ENCODE measurements at places on chromosomes 5 and 9.
A peak's percentile ranks its signal among the peaks of the same experiment; 100 is the strongest.

DNA sequence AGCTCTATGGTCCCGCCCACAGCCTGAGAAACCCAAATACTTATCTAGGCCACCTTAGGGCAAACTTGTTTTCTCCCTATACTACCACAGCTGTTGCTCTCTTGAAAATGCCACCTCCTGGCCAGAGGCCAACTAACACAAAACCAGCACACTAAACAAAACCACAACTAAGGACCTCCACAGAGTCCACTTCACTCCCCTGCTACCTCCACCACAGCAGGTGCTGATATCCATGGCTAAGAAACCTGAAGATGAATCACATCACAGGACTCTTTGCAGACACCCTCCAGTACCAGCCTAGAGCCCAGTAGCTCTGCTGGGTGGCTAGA lies 108.4 kb downstream of the ALDH1A1 start:
- no peak for DNase-seq

- peak; percentile 15 for DNase-seq
Observed at GRCh38 chr5:142770650-142771609, 753 bp downstream of the ARHGAP26 start.

DNA sequence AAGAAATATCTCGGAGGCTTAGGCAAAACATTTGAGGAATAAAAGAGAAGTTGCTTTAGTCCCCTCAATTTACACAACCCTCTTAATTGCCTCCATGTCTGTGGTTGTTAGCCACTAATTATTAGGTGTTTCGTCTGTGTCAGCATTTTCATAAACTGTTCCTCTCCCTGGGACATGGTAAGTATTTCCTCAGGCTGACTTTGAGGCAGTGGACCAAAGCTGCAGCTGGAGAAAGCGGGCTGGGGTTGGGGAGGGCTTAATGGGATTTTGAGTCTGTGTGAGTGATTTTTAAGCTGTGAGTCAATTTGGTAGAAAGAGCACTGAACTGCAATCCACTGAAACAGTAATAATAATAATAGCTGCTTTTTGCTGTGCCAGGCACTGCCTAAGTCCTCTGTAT lies 13.0 kb upstream of the TTC1 start:
- no peak for DNase-seq

- no peak for DNase-seq
Observed at GRCh38 chr5:123610665-123611405, 98.9 kb downstream of the CSNK1G3 start.

DNA sequence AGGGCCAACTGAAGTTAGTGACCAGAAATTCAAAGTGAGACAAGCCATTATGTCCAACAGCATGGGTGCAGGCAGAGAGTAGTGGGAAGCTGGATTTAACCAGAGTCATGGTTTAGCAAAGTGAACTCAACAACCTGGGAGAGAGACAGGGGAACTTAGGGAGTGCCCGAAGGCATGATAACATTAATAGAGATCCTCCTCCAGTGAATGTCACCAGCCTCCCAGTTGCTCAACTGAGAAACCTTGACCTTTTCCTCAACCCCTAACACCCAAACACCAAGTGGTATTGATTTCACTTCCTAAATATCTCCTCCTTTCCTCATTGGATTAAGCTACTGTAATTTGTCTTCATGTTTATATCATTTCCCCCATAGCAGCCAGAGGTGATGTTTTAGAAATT lies 42.6 kb downstream of the HMGCS1 start:
- DNase-seq = no peak

GRCh38 chr5:157198277-157198986 lies 17.8 kb downstream of the ITK start:
- no peak for DNase-seq

GRCh38 chr5:2383698-2384065 lies 367.8 kb downstream of the IRX2 start:
- no peak for DNase-seq

DNA sequence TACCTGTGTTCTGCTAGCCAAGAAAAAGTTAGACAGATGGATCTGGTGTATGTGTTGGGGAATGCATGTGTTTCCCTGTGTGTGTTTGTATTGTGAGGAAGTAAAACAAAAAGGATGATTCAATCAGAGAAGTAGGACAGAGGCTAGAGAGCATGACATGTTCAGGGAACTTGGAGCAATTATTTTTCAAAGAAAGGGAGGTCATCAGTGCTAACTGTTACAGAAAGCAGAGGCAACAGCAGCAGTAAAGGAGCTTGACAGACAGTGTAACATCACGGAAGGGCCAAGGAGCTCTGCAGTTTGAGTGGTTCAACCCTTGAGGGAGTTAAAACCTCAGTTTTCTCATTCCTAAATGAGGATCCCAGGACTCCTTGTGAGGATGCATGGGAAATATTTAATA lies 13.2 kb downstream of the SPINK1 start:
- no peak for DNase-seq

DNA sequence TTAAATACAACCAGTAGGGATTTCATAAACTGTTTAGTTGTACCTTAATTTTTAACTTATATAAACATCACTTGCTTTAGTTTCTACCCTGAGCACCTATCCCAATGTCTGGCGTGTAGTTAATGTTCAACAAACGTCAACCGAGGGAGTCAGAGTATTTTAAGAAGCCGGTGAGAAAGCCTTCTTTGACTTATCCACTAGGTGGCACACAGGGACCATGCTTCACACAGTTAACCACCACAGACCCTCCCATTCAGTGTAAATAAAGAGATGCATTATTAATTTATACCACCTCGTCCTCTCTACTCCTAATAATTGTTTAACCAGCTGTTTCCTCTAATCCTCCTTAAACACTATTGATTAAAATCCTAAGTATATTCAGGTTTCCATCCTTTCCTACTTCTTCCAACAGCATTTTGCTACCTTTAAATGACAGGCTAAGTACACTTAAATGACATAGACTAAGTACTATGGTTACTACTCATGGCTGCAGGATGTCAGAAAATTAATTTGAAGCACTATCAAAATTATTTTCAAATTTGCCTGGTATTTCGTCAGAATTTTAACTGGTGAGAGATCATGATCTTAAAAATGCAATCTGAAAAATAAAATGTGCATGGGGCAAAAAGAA lies 2.3 kb downstream of the HAPLN1 start:
- no peak for DNase-seq

GRCh38 chr9:19116107-19116790 lies 11.0 kb downstream of the PLIN2 start:
- DNase-seq = no peak

GRCh38 chr5:176620333-176620981 lies 9.9 kb downstream of the SNCB start:
- DNase-seq = no peak

- no peak for DNase-seq
Observed at GRCh38 chr9:21477466-21477865, 4.6 kb downstream of the IFNE start.

GRCh38 chr9:87910821-87911220 lies 6.9 kb upstream of the SPATA31C1 start:
- DNase-seq = no peak

Measured in stimulated activated CD8-positive, alpha-beta memory T cell treated with anti-CD3 and anti-CD28 coated beads, Interleukin-7, amount 100 ng/mL, for 24 hours (primary cell).